ENCODE measurements at places on chromosomes 13 and 19. TPM values are rescaled to one million over a fixed set of nuclear protein-coding genes. Genes with fewer than 3 reads are reported as not detected.

The CYP2F1 gene
- not detected for total RNA-seq

The PRSS57 gene
- total RNA-seq: not detected

The MBD3L3 gene
- not detected for total RNA-seq

The TNFSF13B gene
- total RNA-seq: 11.8 TPM

The CCDC97 gene
- 37.8 TPM for total RNA-seq

The ZNF470 gene
- 8.8 TPM for total RNA-seq

The MEIOSIN gene
- not detected for total RNA-seq

The HSPBP1 gene
- total RNA-seq: 20.3 TPM

The ZNF14 gene
- 16.9 TPM for total RNA-seq

The THOP1 gene
- total RNA-seq: 73.2 TPM

The ZNF599 gene
- total RNA-seq: 6.9 TPM

The NLRP11 gene
- not detected for total RNA-seq

The TMEM221 gene
- not detected for total RNA-seq

The SHKBP1 gene
- 140 TPM for total RNA-seq

The ADGRE3 gene
- not detected for total RNA-seq

The BEST2 gene
- total RNA-seq: not detected

The SIGLEC5 gene
- not detected for total RNA-seq

The GIPR gene
- 18.4 TPM for total RNA-seq

The SERPINE3 gene
- total RNA-seq: not detected

The OLFM4 gene
- total RNA-seq: not detected

The ZNF525 gene
- total RNA-seq: 28.5 TPM

The METTL21C gene
- total RNA-seq: not detected

The ZNF665 gene
- total RNA-seq: 11.4 TPM

The STOML3 gene
- not detected for total RNA-seq

The MADCAM1 gene
- total RNA-seq: 1.0 TPM

The SMIM24 gene
- 6.0 TPM for total RNA-seq

The ANKRD24 gene
- 1.5 TPM for total RNA-seq

Data from activated naive CD8-positive, alpha-beta T cell treated with anti-CD3 and anti-CD28 coated beads, Interleukin-2, amount 10 ng/mL, durations not matched to agents 7 days and 5 days (primary cell).